RWPE2 (cell line): ENCODE measurements at places on chromosomes 3 and 15.

DNA sequence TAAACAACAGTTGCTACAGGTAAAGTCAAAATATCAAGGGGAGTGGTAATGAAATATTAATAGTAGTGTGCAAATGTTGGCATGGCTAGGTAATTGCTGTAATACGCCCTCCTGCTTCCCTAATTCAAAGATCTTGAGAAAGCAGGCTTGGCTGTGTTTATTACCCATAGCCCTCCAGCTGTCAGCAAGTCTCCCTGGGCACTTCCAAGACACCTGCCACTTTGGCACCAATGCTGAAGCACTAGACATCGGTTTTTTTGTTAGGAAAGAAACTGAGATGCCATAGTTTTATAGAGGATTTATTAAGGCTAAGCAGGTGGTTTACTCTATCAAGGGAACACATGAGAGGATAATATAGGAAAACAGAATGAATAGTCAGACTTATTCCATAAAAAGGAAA is 64.4 kb downstream of the P2RY1 start:
- no peak for DNase-seq

GRCh38 chr15:38961931-38962330 is 397.3 kb upstream of the RASGRP1 start:
- DNase-seq: no peak

GRCh38 chr3:99248130-99248529 is 346.6 kb upstream of the DCBLD2 start:
- DNase-seq: no peak

GRCh38 chr3:183933160-183933559 is 48.5 kb upstream of the PARL start:
- DNase-seq: no peak

- no peak for DNase-seq
These were observed 95.2 kb downstream of the WDR76 start for GRCh38 chr15:43922021-43922420.

GRCh38 chr3:99425930-99426329 is 212.5 kb upstream of the COL8A1 start:
- no peak for DNase-seq

GRCh38 chr3:123568034-123568433 is 16.8 kb downstream of the HACD2 start:
- no peak for DNase-seq

DNA sequence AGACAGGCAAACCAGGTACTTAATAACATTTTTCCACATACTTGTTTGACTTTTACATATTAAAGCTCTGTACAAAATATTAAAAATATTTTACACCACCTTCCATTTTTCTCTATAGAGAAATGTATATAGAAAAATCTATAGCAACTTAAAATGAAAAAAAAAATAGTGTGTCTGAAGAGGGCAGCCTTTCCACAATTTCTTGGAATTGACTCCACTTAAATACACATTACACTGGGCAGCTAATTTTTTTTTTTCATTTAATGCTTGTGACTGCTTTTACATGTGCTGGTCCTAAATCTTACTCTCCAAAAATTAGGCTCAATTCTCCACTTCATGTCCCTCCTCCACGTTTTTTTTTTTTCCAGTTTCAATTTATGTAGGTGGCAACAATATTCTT is 427.0 kb upstream of the RBMS3 start:
- no peak for DNase-seq

DNA sequence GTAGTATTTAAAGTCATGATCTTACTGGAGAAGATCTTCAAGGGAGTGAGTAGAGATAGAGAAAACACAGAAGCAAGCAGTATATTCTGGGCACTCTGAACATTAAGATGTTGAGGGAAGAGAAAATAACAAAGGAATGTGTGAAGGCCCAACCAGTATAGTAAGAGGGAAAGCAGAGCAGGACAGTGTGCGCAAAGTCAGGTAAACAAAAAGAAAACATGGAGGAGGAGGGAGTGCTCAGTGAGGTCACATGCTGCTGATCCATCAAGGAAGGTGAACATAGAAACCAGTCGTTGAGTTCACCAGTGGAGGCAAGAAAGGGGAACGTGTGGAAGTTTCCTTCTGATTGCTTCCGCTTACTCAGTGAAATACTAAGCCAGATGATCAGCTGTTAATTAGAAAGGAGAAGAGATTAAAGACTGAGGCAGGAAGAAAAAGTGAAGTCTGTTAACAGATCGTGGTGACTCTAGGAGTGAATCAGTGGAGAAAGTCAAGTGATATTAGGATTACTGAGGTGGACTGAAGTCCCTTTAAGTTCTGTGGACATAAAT is 47.2 kb downstream of the OPA1 start:
- DNase-seq: no peak

GRCh38 chr15:21261396-21261964 is 178.8 kb downstream of the POTEB3 start:
- DNase-seq: peak; percentile 75

GRCh38 chr3:106945435-106945834 is 431.8 kb upstream of the CCDC54 start:
- no peak for DNase-seq

- no peak for DNase-seq
These were observed 977.3 kb downstream of the TBL1XR1 start for GRCh38 chr3:176219970-176220369.

- no peak for DNase-seq
These were observed 45.9 kb downstream of the FSTL1 start for GRCh38 chr3:120404876-120405275.

- DNase-seq: no peak
These were observed 37.4 kb downstream of the ADCY5 start for GRCh38 chr3:123411340-123412040.
